ENCODE measurements at places on chromosomes 16 and 17.

GRCh38 chr16:2964475-2965336, 631 bp downstream of the KREMEN2 start:
- DNase-seq = peak; percentile 94

- DNase-seq = no peak
Measured at GRCh38 chr17:39676198-39676819, 8.1 kb downstream of the PNMT start.

- no peak for DNase-seq
Measured at GRCh38 chr17:28386391-28386790, 14.9 kb downstream of the SARM1 start.

DNA sequence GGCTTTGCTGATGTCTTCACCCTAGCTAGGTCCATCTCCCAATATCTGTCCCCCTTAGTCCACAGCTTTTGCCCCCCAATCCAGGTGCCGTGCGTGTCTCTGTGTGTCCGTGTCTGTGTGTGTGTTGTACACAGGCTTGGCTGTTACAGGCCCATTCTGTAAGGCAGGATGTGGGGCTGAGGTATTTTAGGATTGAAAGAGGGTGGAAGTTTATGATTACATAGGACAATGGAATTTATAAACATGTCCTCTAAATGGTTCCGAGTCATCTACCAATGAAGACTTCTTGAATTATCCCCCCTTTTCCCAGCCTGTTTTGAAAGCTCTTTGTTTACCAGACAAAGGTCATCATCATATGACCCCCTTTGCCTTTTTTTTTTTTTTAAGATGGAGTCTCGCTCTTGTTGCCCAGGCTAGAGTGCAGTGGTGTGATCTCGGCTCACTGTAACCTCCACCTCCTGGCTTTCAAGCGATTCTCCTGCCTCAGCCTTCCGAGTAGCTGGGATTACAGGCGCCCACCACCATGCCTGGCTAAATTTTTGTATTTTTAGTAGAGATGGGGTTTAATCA, 21.9 kb downstream of the ACE start:
- DNase-seq = no peak

GRCh38 chr16:84893849-84894599, 74.2 kb downstream of the CRISPLD2 start:
- DNase-seq = no peak

GRCh38 chr16:64745258-64745930, 376.5 kb downstream of the CDH11 start:
- DNase-seq = no peak

GRCh38 chr17:33373273-33373672, 80.2 kb upstream of the ASIC2 start:
- DNase-seq = no peak

DNA sequence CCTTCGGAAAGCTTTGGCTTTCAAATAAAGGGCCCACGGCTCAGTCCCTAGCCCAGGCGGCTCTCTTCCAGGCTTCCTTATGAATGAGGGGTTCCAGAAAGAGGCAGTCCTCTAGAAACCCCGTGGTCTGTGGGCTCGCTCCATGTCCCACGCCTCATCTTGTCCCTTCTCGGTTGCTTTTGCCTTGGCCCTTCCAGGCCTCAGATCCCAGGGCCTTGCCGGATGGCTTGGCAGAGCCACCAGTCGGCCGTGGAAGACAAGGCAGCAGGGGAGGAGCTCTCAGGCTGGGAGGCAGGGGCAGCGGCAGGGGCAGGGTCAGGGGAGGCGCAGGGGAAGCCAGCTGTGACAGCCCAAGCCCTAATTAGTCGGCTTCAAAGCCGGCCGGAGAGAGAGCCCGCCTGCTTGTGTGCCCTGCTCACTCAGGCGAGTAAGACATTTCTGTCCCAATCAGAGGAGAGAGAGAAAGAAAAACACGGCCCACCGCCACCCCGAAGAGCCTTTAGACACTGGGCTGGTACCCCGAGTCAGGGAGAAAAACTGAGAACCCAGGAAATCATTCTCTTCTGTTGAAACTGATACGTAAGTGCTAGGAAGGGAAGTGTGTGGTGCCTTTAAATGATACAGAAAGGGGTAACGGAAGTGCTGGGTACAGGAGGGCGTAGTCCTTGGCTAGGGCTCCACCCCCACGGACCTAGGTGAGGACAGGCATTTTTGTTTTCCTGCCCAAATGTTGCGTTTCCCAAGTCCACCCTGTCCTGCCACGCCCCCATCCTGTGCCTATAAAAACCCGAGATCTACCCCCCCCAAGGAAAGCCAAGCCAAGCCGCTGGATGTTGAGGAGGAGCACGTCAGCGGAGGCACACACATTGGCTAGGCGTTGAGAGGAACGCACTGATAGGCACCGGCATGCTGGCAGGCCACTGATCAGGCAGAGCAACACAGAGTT, 27.8 kb upstream of the MEIOC start:
- peak; percentile 95 for DNase-seq

- DNase-seq = no peak
Measured at GRCh38 chr16:22890976-22891375, 77.0 kb downstream of the HS3ST2 start.

- no peak for DNase-seq
Measured at GRCh38 chr17:80160536-80160935, 9.3 kb upstream of the CARD14 start.

- DNase-seq = no peak
Measured at GRCh38 chr17:70208080-70208794, 38.9 kb downstream of the KCNJ2 start.

DNA sequence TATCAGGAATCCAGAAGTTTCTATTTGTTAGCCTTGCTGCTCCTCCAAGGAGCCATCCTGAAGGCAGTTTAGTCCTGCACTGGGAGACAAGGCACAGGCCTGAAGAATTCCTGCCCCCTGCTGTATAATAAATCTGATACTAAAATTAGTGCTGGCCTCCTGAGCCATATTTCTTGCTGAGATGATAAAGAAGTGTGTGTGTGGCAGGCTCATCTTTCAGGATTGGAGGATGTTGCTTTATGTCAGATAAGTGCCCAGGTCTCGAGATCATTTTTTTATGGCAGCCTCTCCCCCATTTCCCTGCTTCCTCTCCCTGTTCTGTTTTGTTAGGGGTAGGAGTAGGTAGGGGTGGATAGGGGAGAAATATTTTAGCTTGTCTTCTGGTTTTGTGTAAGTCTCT, 26.0 kb downstream of the MSI2 start:
- no peak for DNase-seq

DNA sequence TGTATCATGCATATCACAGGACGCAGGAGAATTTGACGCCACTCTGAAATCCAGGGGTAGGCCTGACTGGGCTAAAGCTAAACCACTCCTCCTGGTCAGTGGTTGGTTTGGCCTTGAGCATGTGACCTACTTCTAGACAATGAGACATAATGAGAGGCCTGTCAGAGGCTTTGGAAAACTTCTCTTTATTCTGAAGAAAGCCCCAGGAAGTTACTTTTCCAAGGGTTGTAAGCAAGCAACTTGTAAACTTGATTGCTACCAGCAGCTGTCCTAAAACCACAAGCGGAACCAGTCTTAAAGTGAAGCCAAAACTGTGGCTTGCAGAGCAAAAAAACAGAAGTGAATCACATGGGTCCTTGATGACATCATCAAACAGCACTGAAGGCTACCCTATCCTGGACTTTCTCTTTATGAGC, 138.2 kb upstream of the COX10 start:
- DNase-seq = no peak

- DNase-seq = peak; percentile 84
Measured at GRCh38 chr17:82338858-82339633, 5.5 kb upstream of the SECTM1 start.

DNA sequence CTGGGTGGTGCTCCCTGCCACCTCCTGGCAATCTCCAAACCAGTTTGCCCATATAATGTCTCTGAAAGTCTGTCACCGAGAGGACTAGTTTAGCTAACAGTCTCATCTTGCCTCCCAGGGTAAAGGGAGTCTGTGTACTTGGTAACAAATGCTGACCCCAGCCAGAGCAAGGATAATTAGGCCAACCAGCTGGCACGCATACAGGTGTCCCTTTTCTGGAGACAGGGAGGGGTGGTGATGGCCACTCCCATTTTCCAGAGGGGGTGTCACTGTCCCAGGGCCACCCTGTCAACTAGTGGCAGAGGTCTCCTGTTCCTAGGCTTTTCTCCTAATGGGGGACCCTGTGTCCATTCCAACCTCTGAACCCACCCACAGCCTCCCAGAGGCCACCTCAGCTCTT, 8.1 kb downstream of the FAM83G start:
- DNase-seq = no peak

DNA sequence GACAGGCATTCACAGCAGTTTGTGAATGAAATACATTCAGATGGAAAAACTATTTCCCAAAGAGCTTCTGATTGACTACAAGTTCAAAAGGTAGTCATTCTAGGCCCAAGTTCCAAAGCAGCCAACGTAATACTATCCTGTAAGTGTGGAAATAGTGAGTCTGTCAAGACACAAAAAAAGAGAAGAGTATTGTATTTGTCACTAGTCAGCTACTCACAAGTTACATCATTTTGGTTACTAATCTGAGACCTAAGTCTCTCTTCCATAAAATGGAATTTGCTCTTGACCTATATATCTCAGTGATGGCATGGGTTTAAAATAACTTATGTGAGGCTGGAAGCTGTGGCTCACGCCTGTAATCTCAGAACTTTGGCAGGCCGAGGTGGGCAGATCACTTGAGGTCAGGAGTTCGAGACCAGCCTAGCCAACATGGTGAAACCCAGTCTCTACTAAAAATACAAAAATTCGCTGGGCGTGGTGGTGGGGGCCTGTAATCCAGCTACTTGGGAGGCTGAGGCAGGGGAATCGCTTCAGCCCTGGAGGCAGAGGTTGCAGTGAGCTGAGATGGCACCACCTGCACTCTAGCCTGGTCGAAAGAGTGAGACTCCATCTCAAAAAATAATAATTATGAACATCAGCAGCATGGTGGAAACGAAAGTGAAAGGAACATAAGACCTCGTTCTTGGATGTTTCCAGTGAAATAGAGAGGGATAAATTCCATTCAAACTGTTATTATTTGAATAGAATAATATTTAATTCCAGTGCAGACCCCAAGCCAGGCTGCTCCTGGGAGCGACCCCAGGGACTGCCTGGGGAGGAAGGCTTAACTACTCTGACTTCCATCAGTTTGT, 2.9 kb downstream of the CMC2 start:
- no peak for DNase-seq

DNA sequence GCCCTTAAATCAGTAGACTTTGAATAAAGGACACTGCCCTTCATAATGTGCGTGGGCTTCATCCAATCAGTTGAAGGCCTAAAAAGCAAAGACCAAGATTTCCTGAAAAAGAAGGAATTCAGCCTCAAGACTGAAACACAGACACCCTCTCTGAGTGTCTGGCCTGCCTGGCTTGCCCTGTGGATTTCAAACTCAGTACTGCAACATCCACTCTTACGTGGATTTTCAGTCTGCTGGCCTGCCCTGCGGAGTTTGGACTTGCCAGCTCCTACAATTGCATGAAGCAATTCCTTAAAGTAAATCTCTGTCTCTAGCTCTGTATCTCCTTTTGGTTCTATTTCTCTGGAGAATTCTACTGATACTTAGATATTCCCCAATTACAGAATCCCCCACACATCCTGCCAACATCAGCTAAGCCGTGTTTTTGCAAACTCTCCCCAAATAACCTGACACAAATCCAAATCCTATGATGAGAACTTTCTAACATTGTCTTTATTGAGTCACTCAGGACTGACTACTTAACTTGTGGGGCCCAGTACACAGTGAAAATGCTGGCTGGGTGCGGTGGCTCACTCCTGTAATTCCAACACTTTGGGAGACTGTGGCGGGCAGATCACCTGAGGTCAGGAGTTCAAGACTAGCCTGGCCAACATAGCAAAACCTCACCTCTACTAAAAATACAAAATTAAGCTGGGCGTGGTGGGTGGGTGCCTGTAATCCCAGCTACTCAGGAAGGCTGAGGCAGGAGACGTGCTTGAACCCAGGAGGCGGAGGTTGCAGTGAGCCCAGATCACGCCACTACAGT, 7.2 kb upstream of the TNFRSF17 start:
- DNase-seq = no peak

GRCh38 chr17:45818041-45818440, 26.6 kb upstream of the SPPL2C start:
- DNase-seq = no peak

DNA sequence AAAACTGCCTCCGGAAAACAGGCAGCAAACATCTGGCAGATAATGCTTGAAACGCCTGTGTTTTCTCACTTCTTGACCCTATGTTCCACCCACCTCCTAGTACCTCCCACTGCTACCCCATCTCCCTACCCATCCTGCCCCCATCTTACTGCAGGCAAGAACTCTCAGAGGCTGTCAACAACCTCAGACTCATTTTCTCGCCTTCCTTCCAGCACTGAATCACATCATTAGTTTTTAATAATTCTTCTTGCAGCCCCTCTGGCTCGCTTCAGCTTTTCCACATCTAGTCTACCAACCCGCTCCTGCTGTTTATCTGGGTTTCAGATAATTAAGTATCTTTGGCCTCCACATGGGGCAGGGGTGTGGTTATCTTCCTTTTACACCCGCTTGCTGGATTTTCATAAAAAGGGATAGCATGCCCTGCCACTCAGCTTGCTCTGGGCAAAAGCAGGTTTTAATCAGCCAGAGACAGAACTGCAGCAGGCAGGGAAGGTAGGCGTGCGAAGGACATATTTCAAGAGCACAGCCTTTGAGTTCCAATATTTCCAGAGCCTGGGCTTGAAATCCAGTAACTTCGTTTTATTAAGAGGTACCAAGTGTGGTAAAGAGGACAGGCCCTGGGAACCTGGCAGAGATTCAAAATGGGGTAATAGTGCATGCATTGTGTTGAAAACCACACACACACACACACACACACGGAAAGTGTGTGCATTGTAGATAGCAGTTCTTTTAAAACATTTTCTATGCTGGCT, 87.5 kb downstream of the BMERB1 start:
- DNase-seq = no peak

DNA sequence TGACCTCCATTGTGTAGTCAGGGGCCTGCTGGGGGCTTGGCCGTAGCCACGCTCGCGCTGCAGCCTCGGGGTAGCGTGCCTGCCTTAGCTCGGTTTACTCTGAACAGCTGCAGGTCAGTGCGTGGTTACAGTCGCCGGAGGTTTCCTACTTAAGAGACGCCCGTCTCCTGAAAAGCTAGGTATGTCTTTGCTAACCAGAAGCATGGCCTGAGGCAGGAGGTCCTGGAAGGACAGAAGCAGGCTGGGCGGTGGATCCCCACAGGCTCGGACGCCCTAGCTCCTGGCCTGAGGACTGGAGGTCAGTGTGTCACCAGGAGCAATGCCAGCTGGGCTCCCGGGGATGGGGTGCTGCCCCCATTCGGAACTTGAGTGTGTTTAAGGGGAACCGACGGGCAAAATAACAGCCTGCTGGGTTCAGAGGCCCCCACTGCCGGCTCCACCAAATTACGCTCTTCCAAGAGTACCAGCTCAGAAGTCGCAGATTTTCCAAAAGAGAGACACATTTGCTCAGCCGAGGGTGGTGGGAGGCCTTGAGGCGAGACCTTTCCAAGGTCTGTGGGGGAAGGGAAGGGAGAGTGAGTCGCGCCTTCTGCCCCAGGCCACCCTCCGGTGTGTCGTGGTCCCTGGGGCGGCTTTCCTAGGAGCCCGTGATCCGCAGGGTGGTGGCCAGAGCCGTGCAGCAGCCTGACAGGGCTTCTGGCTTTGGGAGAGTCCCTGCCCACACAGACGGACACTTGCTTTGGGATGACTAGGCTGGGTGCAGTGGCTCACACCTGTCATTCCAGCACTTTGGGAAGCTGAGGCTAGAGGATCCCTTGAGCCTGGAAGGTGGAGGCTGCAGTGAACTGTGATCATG, 3.9 kb upstream of the GNG13 start:
- peak; percentile 77 for DNase-seq

GRCh38 chr16:9258423-9259051, 167.1 kb downstream of the HAPSTR1 start:
- DNase-seq = peak; percentile 72
